ENCODE measurements at places on chromosomes 12 and 14.

DNA sequence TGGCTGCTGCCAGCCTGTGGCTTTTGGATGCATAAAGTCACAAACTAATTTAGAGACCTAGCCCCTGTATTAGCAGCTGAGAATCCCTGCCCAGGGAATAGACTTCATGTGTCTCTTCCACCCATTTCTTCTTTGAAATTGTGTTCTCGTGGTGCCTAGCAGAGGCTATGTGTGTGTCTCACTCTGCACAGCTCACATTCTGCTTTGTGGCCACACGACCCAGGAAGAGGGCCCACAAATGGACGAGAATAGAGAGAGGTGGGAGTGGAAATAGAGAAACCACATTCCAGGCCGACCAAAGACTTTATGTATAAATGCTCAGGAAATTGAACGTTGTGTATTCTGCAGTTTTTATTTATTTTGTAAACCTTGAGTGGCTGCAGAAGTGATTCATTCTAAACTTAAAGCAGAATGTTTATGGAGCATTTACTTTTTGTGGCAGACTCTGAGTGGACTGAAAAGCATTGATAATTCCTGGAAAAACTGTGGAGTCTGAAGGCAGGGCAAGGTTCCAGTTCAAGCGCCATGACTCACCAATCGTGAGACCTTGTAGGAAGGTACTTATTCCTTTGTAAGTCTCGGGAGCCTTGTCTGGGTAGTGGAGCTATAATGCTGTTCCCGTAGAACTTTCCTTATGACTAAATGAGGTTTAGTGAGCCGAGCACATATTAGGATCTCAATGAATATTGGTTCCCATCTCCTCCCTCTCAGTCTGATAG, 9.1 kb downstream of the B4GALNT3 start:
- DNase-seq = no peak

DNA sequence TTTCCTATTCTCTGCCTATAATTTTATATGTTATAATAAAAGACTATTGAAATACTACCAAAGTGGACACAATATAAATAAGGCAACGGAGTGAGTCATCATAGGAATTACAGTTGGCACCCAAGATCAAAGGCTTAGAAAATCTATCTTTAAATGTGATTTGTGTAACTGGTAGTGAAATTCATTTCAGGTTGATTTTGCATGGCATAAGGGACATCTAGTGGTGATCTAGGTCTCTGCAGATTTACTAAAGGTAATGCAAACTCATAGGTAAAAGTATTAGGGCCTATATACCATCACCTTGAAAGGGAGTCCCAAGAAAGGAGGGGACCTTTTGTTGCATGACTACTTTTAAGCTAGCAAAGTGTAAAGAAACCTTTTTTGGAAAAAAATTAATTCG, 527.2 kb downstream of the NRXN3 start:
- DNase-seq = no peak

DNA sequence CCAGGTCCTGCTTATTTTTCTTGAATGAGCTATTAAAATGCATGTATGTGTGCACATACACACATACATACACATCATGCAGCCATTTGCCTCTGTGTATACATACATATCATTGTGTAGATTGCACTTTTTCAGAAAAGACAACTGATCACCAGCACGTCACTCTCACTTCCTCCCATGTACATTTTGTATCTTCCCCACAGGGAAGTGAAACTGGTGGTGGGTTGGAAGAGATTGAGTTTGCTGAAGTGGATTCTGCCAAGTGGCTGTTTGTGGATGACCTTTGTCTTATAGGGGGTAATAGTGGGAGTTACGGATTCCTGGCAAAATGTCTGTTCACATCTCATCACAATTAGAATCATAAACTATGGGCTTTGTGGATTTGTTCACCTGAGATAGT, 448.6 kb downstream of the RAD51B start:
- no peak for DNase-seq

GRCh38 chr12:75813072-75813471, 218.5 kb downstream of the PHLDA1 start:
- DNase-seq = no peak

GRCh38 chr14:70619708-70620107, 19.3 kb upstream of the MED6 start:
- no peak for DNase-seq

- DNase-seq = no peak
These were observed 21.9 kb downstream of the YBX3 start for GRCh38 chr12:10701131-10701681.

GRCh38 chr14:60643463-60644314, 5.6 kb downstream of the SIX1 start:
- DNase-seq = no peak

- no peak for DNase-seq
These were observed 37.7 kb downstream of the RASAL1 start for GRCh38 chr12:113097716-113098440.

DNA sequence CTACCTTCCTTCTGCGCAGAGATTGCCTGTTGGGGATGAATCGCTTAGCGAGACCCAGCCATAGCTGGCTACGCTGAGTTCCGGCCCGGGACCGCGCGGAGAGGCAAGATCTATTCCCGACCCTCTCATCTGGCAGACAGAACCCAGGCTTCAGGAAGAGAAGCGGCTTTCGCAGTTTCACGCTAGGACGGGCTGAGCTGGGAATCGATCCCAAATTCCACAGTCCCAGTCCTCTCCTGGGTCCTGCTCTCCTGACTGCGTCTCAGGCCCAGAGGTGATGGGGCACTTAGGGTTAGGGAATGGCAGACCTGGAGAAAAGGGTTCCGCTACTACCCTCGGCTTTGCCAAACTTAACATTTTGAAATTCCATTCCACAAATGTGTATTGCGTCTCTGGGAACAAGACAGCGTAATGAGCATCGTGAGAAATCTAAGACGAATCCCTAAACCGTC, 2.8 kb downstream of the PTPN21 start:
- no peak for DNase-seq

- DNase-seq = no peak
These were observed 94.1 kb downstream of the PAX9 start for GRCh38 chr14:36755756-36756155.

DNA sequence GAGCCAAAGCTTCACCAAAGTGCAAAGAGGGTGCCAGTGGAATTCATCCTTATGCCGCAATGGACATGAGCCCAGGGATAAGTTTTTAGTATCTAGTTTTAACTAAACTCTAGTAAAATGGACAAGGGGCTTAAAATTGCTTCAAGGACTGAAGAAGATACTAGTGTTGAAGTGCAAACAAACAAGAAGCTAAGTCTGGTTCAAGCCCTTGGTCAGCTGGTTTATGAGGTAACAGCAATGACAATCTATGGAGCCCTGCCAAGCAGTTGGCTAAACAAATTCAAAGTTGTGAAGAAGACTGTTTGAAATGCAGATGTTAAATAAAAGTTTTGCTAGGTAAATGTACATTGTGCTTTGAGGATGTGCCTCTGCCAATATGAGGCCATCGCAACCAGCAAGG, 209.4 kb downstream of the KTN1 start:
- DNase-seq = no peak

DNA sequence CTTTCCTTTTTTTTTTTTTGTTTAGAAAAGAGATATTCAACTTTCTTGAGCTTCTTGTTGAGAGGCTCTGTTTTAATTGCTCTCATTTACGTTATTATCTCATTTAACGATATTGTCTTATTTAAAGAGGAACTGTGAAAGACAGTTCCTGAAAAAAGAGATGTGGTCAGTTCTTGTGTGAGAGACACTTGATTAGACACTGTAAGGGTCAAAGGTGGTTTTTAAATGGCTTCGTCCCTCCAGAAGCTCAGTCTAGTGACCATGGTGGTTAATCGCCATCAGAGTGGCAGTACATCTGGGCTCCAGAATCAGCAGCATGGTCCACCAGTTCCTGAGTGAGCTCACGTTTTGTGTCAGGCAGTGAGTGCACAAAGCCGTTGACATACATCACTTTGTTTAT, 57.9 kb upstream of the KCNA5 start:
- no peak for DNase-seq

All from right renal cortex interstitium (tissue), 3 donors.